ENCODE measurements at places on chromosomes 1 and 21.

DNA sequence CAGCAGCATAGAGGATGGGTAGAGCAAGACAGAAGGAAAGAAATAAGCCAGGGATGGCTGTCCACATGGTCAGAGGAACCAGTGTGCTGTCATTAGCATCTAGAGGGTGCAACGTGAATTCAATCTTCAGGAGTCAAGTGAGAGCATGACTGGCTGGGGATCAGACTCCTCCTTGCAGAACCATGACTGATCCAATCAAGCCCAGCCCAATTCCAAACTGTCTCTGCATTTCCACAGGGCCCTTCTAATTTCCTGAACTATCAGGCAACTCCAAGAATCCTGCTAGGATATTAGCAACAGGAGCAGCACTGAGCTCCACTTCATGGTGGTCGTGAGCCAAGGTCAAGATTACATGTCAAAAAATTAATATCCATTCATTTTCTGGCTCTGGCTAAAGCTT is 166.8 kb upstream of the CAMK1G start:
- H3K36me3 ChIP-seq, result no peaks in the 10 kb centered on the region
- H3K4me3 ChIP-seq, result no peak overlapping the region
- no peaks in the 10 kb centered on the region for H3K27me3 ChIP-seq

GRCh38 chr21:42429856-42430255 is 26.2 kb downstream of the UBASH3A start:
- no peak overlapping the region for H3K27ac ChIP-seq
- H3K4me3 ChIP-seq, result no peak overlapping the region
- H3K27me3 ChIP-seq, result no peaks in the 10 kb centered on the region
- H3K4me1 ChIP-seq, result no peaks in the 10 kb centered on the region
- no peaks in the 10 kb centered on the region for H3K36me3 ChIP-seq

DNA sequence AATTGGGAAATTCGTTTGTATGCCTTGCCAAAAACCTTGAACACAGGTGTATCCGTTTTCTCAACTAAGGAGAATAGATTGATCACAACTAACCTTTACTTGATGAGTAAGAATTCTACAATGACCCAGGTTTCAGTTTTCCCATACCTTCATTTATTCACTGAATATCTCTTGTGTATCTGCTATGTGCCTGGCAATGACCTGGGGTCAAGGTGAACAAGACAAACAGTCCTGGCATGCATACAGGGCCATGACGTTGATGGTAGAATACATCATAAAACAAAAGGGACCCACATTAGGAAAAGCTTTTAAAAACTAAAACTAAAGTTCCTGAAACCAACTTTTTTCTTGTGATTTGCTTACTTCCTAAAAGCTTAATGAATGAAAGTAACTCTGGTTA is 32.1 kb upstream of the EXOSC10 start:
- no peaks in the 10 kb centered on the region for H3K27me3 ChIP-seq
- H3K36me3 ChIP-seq, result peaks cover 82% of the 10 kb centered on the region
- no peak overlapping the region for H3K4me3 ChIP-seq
- no peak overlapping the region for H3K27ac ChIP-seq
- DNase-seq, result no peak

- H3K36me3 ChIP-seq, result peaks cover 39% of the 10 kb centered on the region
- no peak overlapping the region for H3K4me3 ChIP-seq
- no peak for DNase-seq
- H3K27ac ChIP-seq, result no peak overlapping the region
Measured at GRCh38 chr1:9352377-9353134, 59.9 kb downstream of the SPSB1 start.
